Endodermal cell (in vitro differentiated cells): ENCODE measurements at places on chromosomes 2 and 18. TPM values are rescaled to one million over a fixed set of nuclear protein-coding genes. Genes with fewer than 3 reads are reported as not detected.

- DNase-seq: no peak
Measured at GRCh38 chr2:40428439-40428838, 23.5 kb downstream of the SLC8A1 start.

DNA sequence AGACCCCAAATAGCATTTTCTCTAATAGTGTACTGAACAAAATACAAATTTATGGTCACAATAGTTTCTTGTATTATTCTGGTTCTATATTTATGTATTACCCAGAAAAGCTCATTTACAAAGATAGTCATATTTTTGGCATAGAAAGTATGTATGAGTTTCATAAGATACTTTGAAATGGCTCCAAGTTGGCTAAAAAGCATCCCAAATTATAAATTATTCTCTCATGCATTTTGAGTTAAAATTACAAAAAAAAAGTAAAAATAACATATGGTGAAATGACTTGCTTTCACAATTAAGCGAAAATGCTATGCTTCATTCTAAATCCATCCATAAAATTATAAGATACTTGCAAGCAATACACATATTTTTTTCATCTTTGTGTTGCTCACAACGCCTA is 530.7 kb downstream of the ZNF804A start:
- no peak for DNase-seq

DNA sequence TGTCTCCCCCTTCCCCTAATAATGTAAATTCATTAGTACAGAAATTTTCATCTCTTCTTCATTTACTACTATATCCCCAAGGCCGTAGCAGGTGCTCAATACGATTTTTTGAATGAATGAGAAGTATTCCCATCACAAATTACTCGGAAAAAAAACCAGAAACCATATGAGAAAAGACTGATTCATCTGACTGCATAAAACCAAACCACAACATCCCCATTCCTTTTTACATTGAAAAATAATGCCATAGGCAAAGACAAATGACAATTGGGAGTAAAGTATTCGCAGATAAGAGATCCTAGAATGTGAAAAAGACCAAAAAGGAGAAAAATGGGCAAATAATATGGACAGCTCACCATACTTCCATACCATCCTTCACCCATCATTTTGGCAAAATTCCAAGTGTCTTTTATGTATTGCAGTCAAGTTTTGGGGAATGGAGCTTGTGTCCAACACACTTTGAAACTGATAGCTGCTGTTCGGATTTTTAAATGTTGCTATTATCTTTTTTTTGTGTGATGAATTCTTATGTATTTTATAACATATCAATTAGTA is 1.5 kb downstream of the ZC3H8 start:
- no peak for DNase-seq

The C1QL2 gene
- total RNA-seq: 0.18 TPM in 1 of 2 replicates, not detected in the other

The GPC1 gene
- total RNA-seq: 63.6 and 69.7 TPM in 2 replicates
